ENCODE measurements at places on chromosomes 11 and 22.

DNA sequence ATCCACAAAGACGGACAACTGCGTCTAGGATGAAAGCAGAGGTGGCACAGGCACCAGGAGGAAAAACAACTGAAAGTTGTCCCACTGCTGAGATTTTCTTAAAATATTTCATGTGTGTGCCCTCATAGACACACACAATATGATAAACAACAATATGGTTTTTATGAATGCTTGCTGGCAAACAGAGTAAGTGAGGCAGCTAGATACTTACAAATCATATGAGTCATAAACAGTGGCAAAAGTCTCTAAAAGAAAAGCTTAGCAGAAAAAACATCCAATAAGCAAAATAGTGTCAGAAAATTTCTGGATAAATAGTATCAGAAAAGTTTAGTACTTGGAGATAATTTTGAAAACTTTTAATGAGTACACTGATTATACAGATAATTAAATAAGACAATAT is 101.2 kb upstream of the DDI1 start:
- no peak for DNase-seq

DNA sequence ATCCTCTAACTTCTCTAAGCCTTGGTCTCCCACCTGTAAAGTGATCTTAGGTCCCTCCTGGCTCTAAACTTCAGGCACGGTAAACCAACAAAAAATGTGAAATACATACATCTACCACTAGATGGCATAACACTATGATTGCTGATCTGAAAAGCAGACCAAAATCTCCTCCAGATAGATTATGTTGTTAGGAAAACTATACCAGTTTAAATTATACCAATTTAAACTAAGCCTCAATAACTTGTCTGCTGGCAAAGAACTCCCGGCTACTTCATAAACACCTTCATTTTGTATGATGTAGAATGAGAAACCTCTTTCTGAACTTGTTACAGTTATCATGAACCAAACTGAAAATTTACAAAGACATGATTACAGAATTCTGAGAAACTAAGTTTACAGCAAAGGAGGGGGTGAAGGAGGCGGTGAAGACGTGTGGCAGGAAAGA is 85.9 kb downstream of the SBF2 start:
- no peak for DNase-seq

DNA sequence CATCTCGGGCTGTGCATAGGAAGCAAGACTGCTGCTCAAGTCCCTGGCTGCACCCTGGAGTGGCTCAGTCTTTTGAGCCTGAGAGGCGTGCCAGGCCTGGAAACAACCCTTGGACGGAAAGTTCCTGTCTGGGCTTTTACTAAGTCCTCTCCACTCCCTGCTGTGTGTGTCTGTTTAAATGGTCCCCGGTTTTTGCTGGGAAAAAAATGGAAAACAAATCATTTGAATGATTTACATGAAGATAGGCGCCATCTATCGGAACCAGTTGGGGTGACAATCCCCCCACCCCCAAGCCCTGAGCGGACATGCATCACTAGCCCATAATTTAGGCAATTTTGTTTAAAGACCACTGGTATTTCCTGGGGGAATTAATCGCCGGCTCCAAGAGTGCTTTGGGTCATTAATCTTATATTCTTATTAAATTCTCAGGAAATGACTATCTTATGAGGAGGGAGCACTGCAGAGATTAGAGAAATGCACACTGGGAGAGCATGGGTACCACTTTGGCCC is 2.7 kb upstream of the GAB2 start:
- DNase-seq = peak; percentile 64

DNA sequence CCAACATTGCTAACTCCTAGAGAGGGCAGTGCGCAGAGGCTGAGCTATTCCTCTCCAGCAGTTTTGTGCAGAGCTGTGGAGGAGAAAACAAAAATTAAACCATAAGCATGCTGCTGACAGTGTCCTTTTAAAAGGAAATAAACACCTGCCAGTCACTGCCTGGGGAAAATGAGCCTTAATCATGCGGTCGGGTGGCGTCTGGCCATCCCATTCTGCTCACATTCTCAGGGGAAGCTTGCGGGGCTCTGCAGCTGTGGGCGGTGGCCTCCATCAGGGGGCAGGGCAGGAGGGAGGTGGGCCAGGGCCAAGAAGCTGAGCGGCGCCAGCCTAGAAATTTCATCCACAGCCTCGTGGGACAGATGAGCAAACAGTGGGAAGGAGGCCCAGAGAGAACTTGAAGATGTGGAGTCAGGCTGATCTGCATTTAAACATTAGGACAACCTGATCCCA is 71.0 kb upstream of the TP53I11 start:
- DNase-seq = no peak

DNA sequence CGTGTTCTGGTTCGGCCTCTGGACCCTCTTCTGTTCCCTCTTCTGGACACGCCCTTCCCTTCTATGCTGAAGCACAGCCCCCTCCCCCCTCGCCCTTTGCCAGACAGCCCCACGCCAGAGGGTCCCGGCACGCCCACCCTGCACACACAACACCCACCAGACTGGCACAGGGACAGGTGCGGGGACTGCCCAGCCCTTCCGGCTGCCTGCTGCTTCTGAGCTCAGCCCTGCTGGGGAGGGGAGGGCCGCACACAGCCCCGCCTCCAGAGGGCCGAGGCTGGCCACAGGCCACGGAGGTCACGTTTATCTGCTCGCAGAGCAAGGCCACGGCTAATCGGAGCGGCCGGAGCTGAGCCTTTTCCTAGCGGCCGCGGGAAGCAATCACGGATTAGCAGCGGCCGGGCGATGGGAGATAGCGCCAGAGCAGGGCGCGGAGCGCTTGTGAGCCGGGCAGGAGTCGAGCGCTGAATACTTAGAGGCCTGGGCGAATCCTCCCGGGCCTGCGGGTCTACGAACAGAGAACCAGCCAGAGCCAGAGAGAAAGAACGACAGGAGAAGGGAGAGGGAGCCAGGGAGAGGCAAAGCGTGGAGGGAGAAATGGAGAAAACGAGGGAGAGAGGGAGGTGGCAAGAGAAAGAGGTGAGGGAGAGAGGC is 21.5 kb downstream of the OTUB1 start:
- DNase-seq = peak; percentile 73
